NCI-H1930 (cell line): ENCODE measurements at places on chromosomes 5 and 9.

GRCh38 chr9:18906656-18907395 lies 126.2 kb downstream of the SAXO1 start:
- DNase-seq, result no peak

GRCh38 chr5:37662362-37662761 lies 177.5 kb downstream of the GDNF start:
- DNase-seq, result no peak

DNA sequence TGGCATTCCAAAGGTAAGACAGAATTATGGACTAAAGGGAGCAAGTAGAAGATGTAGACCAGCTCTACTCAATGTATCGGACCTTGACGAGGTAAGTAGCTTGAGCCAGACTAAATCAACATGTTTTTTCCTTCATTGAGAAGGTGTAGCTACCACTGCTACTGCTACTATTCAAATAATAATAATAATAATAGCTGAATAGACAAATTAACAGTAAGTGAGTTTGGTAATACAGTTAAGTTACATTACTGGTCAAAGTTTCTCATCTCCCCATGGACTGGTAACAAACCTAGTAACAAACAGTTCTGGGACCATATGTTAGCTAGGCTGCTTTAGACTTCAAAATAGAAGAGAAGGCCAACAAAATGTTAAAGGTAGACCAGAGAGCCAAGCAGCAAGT lies 609.2 kb downstream of the TLE1 start:
- no peak for DNase-seq

DNA sequence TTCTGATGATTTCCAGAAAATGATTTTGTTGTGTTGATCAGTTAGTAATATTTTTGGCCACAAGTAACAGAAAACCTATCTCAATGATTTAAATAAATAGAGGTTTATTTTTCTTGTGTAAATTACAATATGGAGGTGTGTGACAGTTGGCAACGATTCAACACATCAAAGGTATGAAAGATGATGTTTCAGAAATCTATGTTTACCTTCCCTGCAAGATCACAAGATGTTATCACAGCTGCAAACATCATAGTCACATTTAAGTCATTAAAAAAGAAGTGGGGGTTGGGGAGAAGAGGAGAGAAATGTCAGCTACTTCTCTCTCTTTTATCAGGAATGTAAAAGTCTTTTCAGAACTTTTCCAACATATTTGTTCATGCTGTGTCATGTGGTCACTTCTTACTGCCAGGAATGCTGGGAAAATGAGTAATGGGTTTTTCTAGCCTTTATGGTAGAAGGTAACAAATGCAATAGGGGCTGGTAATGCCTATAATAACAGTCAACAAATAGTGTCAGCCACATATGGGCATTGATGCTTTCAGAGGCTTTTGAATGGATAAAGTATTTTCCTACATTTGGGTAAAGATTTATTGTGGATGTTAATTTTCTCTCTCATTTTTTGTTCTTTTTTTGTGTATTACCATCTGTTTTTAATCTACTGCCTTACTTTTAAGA lies 742.7 kb downstream of the TLE1 start:
- no peak for DNase-seq

GRCh38 chr9:111805830-111806241 lies 11.1 kb upstream of the SHOC1 start:
- DNase-seq, result no peak
